ENCODE measurements at places on chromosomes 5 and 9.

DNA sequence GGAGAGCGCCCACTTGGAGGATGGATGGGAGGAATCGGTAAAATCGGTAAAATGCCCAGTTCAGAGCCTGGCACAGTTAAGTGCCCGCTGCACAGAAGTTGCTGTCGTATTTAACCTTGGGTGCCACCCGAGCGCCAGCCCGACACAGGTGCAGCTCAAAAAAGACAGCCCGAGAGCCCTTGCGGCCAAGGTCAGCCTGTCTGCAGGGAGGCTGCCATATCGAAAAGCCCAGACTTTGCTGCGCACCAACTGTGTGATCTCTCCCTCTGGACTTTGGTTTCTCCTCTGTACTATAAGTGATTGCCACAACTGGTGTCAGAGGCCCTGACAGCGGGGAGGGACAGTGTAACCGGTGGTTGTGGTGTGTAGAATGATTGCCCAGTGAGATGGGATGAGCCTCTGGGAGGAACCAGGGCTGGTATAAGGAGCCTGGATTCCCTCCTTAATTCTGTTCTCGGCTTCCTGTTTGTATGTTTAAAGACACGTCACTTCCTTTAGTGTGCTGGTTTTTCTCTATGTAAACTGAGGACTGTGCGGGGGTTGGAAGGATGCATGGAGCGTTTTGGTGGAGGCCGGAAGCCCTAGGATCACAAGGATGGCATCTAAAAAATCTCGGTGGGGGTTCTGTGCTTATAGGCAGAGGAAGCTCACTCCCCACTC is 792 bp downstream of the NTMT1 start:
- DNase-seq, result peak; percentile 42

DNA sequence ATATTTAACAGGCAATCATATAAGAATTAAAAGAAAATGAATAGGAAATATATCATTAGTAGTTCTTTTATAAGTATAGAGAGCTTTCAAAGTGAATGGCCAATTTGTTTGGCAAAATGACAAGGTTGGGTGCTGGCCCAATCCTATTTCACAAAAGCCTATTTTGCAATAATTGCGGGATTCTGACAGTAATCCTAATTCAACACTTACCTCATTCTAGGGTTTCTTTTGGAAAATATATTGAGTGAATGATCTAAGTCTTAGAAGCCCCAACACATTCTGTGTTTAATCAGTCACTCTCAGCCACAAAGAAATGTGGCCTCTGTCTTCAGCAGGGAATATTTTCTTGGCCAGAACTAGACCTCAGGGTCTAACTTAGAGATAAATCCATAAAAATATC is 835.9 kb upstream of the ZNF608 start:
- DNase-seq, result no peak

GRCh38 chr5:145806923-145807322 is 28.2 kb downstream of the PRELID2 start:
- DNase-seq, result no peak

DNA sequence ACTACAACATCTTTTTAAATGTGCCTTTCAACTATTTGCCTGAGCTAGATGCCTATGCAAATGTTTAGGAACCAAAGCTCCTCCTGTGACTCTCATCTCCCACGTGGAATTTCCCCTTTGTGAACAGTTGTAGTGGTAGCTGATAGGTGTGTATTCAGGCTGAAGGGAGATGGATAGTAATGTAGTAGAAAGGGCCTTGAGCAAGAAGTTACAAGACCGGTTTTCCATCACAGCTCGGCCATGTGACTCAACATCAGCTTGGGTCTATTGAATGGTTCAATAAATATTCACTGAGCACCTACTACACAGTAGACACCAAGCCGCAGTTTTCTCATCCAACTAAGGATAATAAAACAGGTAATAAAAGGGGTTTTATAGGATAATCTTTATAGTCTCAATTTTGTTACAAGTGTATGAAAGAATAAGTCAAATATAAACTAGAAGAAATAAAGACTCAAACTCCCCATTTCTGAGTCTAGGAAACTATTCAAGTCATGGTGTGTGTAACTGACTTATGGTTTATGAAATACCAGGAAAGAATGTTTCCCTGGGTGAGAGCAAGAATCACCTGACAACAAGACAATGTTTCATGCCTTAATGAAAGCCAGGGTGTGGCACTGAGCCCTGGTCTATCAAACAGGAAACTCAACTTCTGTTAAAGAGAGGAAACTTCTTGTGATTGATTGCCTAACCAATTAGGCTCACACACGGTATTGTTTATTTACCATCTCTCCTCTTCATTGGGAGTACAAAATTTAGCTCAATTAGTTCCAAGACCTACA is 187.1 kb upstream of the SPEF2 start:
- no peak for DNase-seq

- no peak for DNase-seq
These were observed 15.4 kb downstream of the TBC1D9B start for GRCh38 chr5:179892255-179892654.

GRCh38 chr5:1299961-1300360 is 5.1 kb upstream of the TERT start:
- DNase-seq, result no peak

All from CD4-positive, alpha-beta T cell treated with Interleukin-21 for 1 hour (primary cell).